ENCODE measurements at places on chromosomes 6 and 20. TPM values are rescaled to one million over a fixed set of nuclear protein-coding genes. Genes with fewer than 3 reads are reported as not detected.

The DCDC2 gene
- total RNA-seq: not detected

The LY6G6D gene
- 6.4 TPM for total RNA-seq

The PGBD1 gene
- total RNA-seq: 5.4 TPM

GRCh38 chr20:37349517-37350491 is 3.9 kb downstream of the SRC start:
- no peak overlapping the region for H3K4me3 ChIP-seq
- no peaks in the 10 kb centered on the region for H3K27me3 ChIP-seq
- H3K27ac ChIP-seq: peak overlapping the region; percentile 47

- DNase-seq: no peak
- no peak overlapping the region for H3K27ac ChIP-seq
- H3K27me3 ChIP-seq: no peaks in the 10 kb centered on the region
- H3K4me1 ChIP-seq: no peaks in the 10 kb centered on the region
- H3K36me3 ChIP-seq: no peaks in the 10 kb centered on the region
Measured at GRCh38 chr20:35878113-35878625, 76.1 kb downstream of the SCAND1 start.

DNA sequence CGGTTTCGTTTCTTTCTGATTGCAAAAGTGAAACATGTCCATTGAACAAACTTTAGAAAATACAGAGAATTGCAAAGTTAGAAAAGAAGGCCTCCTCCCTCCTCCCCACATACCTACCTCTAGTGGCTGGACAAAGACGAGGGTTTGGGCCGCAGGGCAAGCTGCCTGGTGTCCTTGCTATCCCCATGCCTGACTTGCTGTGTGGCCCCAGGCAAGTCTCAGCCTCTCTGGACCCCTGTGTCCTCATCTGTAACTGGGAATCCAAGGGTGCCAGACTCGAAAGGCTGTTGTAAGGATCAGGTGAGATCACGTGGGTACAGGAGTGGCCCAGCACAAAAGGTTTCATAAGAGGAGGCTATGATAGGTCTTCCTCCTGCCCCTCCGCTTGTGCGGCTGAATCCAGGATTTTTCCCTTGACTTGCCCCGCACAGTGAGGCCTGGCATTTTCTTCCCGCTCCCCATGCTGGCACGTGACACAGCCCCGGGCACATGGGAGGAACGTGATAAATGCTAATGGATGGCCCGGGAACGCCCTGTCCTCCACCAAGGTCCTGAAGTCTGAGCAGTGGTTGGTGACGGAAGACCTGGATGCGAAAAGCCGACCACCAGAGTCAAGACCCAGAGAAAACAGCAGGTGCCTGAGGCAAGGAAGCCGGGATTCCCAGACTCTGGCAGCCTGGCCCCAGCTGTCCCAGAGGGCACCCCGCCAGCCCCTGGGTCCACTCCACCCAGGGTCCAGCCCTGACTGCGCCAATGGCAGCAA is 55.8 kb downstream of the UBE2V1 start:
- no peaks in the 10 kb centered on the region for H3K27me3 ChIP-seq
- H3K4me1 ChIP-seq: peaks cover 10% of the 10 kb centered on the region
- no peak overlapping the region for H3K27ac ChIP-seq
- DNase-seq: no peak

- H3K4me3 ChIP-seq: no peak overlapping the region
- H3K4me1 ChIP-seq: no peaks in the 10 kb centered on the region
- H3K27me3 ChIP-seq: no peaks in the 10 kb centered on the region
- no peak for DNase-seq
- no peaks in the 10 kb centered on the region for H3K36me3 ChIP-seq
Measured at GRCh38 chr6:72446430-72446829, 175.4 kb upstream of the KCNQ5 start.

- no peaks in the 10 kb centered on the region for H3K36me3 ChIP-seq
- no peak for DNase-seq
- no peak overlapping the region for H3K27ac ChIP-seq
- H3K27me3 ChIP-seq: no peaks in the 10 kb centered on the region
Measured at GRCh38 chr6:2529211-2529719, 221.5 kb downstream of the MYLK4 start.

Data from sigmoid colon (tissue), 7 donors.